Stimulated activated CD8-positive, alpha-beta memory T cell treated with anti-CD3 and anti-CD28 coated beads, Interleukin-4, amount 100 ng/mL, for 4 hours (primary cell): ENCODE measurements at places on chromosomes 6 and 20.

DNA sequence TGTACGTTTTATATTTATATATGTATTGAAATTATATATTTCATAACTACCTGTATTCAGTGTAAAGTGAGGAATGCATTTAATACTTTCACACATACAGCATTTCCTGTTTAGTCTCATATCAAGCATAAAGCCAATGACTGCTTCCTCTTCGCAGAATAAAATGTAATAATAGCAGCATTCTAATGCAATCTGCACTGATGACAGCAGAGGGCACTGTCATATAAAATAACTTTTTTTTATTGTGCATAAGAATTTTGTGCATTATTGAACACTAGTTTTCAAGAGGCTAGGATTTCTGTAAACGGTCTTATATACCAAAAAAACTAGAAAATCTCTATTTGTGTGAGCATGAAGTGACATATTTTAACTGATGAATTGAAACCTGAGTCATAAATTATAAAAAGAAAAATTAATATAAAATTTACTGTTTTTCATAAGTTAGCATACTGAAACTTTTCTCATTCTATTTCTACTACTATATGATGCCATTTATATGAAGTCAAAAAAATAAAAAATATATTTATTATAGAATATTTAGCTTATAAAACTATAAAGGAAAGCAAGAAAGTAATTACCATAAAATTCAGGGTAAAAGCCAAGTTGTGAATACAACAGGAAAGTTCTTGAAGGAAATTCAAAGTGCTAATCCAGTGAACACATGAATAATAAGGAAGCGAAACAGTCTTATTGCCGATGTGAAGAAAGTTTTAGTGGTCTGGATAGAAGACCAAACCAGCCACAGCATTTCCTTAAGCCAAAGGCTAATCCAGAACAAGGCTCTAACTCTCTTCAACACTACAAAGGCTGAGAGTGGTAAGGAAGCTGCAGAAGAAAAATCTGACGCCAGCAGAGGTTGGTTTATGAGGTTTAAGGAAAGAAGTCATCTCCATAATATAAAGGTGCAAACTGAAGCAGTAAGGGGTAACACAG is 36.3 kb downstream of the RNF146 start:
- peak; percentile 19 for DNase-seq

DNA sequence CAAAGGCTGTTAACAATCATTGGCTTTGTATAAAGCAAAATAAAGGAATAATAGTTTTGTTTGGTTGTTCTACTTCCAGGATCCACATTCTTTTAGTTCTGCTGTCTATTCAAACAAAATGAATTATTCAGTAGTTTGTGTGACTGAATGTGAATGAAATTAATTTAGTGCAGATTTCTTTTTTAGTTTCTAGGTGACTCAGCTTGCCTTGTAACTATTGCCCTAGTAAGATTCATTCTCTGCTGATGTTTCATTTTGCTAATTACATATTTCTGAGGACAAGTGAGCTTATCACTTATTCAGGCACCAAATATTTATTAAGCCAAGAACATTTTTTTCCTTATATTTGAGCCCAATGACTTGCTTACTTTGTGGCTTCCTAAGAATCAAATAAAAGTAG is 46.5 kb upstream of the RIPOR2 start:
- DNase-seq: no peak

- DNase-seq: no peak
These were observed 344.4 kb downstream of the THBS2 start for GRCh38 chr6:168909288-168909687.

- DNase-seq: no peak
These were observed 327.2 kb downstream of the DHX35 start for GRCh38 chr20:39289316-39289715.

- no peak for DNase-seq
These were observed 120.4 kb downstream of the OGFRL1 start for GRCh38 chr6:71408787-71409723.

- DNase-seq: no peak
These were observed 6.5 kb downstream of the MUC22 start for GRCh38 chr6:31016659-31017299.

DNA sequence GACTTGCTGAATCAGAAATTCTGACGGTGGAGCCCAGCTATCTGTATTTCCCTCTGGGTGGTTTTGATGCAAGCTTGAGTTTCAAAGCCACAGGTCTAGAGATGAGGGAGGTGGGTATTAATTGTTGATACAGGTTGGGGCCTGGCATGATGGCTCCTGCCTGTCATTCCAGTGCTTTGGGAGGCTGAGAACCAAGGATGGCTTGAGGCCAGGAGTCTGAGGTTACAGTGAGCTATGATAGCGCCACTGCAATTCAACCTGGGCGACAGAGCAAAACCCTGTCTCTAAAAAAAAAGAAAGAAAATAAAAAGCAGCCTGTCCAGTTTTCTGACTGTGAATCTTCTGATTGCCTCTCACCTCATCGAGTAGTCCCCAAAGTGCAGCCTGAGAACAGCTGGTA is 184.8 kb upstream of the SASH1 start:
- DNase-seq: no peak
